ENCODE measurements at places on chromosomes 7 and 10.

DNA sequence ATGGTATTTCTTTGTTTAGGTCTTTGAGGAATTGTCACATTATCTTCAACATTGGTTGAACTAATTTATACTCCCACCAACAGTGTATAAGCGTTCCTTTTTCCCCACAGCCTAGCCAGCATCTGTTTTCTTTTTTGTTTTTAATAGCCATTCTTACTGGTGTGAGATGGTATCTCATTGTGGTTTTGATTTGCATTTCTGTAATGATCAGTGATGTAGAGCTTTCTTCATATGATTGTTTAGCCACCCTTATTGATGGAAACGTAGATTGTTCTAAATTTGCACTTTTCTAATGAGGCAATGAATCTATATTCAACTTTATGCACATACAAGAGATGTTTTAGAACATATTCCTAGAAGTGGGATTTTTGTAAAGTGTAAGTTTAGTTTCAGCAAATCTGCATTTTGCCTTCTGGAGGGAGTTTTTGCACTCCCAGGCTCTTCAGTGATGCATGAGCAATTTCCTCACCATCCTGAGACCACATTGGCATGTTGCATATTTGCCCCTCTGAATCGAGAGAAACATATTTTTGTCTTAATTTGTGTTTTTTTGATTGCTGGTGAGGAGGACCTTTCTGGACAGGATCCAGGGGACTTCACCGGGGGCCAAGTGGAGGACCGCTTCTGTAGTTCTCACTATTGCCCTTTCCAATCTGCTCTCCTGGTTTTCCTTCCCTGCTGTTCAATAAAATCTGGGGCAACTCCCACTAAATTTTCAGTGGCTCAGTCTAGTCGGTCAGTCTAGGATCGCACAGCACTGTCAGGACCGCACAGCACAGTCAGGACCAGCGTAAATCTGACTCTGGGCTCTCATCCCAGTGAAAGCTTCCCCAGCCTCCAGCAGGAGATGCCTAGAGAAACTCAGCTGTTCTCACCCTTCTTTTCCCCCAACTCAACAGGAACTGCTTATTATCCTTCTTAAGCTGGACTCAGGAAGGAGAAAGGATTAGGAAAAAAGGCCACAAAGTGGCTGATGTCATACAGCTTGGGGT is 157.0 kb downstream of the PTPN20 start:
- no peak for DNase-seq

GRCh38 chr7:158946329-158946728 is 90.0 kb downstream of the DYNC2I1 start:
- no peak for DNase-seq

DNA sequence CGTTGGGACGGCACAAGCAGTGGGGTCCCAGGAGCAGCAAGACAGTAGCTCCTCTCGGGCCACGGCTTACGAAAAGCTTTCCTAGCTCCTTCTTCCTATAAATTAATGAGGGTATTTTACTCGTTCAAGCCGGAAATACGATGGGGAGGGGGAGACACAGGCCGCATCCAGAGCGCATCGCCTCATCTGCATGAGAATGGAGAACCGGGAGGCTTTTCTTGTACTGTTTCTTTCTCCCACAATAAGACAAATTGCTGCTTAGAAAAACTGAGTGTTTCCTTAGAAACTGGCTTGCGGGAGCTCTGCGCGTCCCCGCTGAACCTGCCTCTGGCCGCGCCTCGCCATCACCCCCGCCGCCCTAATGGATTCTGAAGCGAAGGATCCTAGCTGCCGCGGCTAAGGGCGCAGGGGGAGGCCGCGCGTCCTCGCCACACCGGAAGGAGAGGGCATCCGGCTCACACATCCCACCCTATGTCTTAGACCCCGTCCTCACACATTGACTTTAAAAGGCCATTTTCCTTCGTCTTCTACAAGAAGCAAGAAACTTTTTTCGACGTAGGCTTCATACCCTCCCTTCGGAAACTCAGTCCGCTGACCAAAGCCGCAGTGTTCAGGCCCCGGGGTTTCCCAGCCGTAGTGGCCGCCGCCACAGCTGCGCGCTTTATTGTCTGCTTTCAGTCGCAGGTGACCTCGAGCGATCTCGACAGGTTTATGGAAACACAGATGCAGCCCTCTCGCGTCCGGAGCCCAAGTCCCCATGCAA is 8.8 kb downstream of the NXPH1 start:
- DNase-seq: no peak

- DNase-seq: no peak
These were observed 90.2 kb downstream of the FRMD4A start for GRCh38 chr10:14240253-14241189.

DNA sequence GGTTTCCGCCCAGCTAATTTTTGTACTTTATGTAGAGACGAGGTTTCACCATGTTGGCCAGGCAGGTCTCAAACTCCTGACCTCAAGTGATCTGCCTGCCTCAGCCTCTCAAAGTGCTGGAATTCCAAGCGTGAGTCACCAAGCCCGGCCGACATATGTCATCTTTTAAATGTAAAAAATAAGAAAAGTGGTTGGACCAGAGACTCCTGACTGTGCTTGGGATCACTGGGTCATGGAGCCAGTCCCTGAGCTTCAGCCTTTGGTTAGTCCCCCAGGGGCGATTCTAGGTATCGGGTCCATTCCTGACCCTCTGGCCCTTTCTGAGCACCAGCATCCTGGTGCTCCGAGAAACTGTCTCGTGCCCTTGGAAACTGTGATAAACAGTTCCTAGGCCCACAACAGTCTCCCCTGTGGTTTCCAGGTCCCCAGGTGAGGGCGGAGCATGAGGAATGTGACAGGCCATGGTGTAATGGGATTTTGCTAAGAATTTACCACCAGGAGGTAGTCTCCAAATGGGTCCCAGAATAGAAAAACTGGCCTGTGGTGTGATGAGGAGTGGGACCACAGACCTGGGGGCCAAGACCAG is 32.8 kb downstream of the UBTD1 start:
- DNase-seq: no peak

- no peak for DNase-seq
These were observed 102.4 kb downstream of the CFTR start for GRCh38 chr7:117582219-117582704.

DNA sequence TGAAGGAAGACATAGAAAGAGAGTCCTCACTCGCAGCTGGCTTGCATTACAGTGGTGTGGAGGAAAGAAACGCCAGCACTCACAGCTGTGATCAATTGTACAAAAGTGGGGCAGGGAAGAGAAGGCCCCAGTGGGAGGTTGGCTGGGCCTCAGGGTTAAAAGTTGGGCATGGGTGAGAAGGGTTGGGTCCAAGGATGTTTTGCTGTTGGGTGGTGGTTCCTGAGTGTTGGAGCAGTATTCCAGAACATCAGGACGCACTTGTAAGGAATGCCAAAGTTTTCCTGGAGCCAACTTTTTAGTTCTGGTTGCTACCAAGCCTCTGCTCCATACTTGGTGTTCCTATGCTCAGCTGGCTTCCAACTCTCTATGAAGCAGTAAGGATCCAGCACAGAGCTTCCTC is 55.4 kb upstream of the MKRN1 start:
- DNase-seq: no peak

DNA sequence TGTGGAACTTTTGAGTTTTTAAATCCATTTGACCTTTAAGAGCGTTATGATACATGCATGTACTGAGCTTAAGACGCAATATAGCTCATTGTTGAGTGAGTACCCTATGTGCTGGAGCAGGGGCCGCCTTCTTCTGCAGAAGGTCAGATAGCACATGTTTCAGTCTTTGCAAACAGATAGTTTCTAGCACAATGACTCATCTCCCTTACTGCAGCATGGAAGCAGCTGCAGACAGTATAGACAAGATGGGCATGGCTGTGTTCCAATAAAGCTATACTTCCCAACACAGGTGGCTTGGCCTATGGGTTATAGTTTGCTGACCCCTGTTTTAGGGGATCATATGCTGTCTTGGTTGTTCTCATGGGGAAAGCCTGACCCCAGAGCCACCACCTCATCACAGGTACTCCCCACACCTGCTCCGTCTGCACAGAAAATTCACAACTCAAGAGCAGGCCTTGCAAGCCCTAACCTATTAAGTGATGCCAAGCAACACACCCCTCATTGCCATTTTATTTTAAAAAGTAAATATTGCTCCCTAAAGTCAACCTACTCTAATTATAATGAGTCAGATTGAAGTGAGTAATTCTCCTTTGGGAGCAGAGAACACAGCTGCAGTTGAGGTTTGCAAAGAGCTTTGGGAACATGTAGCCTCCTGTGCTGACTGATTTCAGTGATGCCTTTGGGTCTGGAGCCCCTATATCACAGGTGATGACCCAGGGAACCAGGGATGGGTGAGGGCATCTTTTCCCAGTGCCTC is 330.1 kb downstream of the PAXIP1 start:
- no peak for DNase-seq

GRCh38 chr10:125249948-125250347 is 89.6 kb upstream of the CTBP2 start:
- DNase-seq: no peak

DNA sequence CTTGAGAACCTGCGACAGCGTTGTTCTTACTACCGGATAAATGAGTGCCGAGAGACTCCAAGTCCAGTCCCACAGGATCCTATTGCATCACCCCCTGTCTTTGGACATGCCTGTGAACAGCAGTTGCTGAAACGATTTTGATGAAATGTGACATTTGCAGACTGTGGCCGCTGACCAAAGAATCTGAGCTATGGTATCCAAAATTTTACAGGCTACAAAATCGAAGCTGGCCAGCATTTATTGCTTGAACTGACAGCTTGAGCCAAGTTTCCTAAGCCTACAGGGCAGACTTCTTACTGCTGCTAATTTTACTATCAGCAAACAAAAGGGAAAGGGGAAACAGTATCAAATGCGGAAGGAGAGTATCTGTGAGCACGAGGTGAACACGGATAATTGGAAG is 12.1 kb upstream of the NPVF start:
- DNase-seq: no peak

- DNase-seq: no peak
These were observed 575.0 kb upstream of the MGMT start for GRCh38 chr10:128892005-128892404.

GRCh38 chr7:87933953-87934698 is at the start of gene ADAM22:
Gene ADAM22, plus strand, starts transcription at chr7:87934251. Its CDS starts 215 bp downstream, at chr7:87934466.
- peak; percentile 97 for DNase-seq

- no peak for DNase-seq
These were observed 20.4 kb downstream of the RFC2 start for GRCh38 chr7:74233655-74234285.

- no peak for DNase-seq
These were observed 84.7 kb upstream of the C1QL3 start for GRCh38 chr10:16606421-16606820.

DNA sequence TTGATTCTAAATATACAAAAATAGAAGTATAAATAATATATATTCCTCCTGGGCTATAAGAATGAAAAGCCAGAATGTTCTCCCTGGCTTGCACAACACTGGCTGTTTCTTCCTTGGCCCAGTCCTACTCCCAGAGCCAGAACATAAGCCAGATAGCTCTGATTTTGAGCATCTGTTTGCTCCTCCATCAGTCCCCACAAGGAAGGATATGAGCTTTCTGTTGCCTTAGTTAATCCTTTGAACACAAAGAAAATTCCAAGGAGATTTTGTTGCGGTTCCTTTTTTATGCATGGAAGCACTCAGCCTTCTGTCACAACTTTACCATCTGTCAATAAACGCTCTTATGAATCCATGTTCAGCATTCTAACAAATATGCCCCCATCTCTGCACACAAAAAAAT is 361.8 kb downstream of the IPMK start:
- DNase-seq: no peak

- no peak for DNase-seq
These were observed 51.7 kb upstream of the CYTH3 start for GRCh38 chr7:6323967-6324701.

DNA sequence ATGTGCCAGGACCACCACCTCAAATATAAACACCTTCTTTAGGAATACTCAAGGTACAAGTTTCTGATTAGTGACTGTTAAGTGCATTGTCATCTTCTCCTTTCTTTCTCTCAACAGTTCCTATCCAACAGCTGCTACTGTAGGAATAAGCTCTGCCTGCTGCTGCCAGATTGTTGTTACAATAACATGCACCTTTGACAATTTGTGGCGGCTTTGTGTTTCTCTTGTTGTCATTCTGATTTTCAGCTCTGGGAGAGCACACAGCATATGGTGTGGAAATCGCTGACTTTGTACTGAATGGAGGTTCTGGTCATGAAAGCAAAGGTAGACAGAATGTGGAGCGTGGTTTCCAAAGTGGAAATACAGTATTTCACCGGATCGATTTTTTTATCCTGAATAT is 182.8 kb downstream of the SEC23IP start:
- DNase-seq: peak; percentile 69

GRCh38 chr10:124642088-124642710 is 102.0 kb downstream of the FAM53B start:
- peak; percentile 5 for DNase-seq

- DNase-seq: no peak
These were observed 354.4 kb downstream of the CRPPA start for GRCh38 chr7:16066805-16067459.

- no peak for DNase-seq
These were observed 110.3 kb downstream of the MKX start for GRCh38 chr10:27635290-27635689.

DNA sequence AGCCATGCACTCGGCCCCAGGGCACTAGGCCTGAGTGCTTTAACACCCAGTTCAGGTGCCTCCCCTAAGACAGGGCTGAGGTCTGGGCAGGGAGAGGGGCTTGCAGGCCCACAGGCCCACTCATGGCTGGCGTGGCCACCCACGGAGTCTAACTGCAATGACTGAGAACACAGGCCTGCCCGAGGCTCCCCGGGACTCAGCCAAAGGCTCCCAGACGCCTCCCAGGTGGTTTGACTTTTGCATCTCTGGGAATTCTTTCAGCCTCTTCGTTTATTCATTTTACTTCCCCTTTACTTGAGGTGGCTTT is 37.3 kb downstream of the PTPRN2 start:
- no peak for DNase-seq

DNA sequence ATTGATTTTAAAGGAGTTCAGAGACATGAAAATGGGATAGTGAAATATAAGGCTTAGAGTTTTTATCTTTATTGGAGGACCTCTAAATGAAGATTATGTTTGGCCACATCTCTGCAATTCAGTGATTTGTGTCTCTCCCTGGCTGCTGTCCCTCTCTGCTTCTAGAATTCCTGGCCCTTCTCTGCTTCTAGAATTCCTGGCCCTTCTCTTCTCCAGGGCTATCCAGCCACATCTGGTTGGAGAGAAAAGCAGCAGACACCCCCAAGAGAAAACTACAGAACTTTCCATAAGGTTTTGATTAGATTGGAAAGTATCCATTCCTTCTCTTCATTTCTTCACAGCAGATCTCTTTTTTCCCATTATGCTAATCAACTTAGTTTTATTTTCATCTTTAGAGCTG is 135.5 kb downstream of the NPY start:
- DNase-seq: no peak

- DNase-seq: no peak
These were observed 32.4 kb downstream of the WBP1L start for GRCh38 chr10:102775935-102776669.

Measured in DMS 273 treated with DMSO at 0.1 percent for 48 hours (cell line).